Progenitor cell of endocrine pancreas (in vitro differentiated cells): ENCODE measurements at places on chromosomes 3 and 15. TPM values are rescaled to one million over a fixed set of nuclear protein-coding genes. Genes with fewer than 3 reads are reported as not detected.

- peak; percentile 22 for DNase-seq
- no peaks in the 10 kb centered on the region for H3K27me3 ChIP-seq
- H3K36me3 ChIP-seq, result no peaks in the 10 kb centered on the region
- H3K4me1 ChIP-seq, result no peaks in the 10 kb centered on the region
- no peak overlapping the region for H3K4me3 ChIP-seq
- H3K27ac ChIP-seq, result peak overlapping the region; percentile 64
Observed at GRCh38 chr3:37779289-37780152, 82.2 kb upstream of the CTDSPL start.

DNA sequence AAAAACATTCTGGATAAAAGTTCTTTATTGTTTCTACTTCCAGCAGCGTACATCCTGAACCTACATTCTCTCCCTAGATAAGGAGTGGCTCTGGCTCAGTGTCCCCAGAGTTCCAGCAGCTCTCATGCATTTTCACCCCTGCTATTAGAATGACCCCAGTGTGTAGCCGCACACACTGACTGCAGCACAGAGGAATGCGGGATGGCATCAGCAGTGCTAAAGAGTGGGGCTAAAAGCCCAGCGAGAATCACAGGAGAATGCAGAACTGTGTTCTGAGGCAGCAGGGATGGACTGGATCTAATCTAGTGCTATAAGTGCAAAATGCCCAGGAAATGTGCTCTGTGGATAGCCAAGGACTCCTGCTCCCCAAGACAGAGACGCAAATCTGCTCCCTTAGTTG is 66.4 kb upstream of the TJP1 start:
- H3K27me3 ChIP-seq, result peaks cover 13% of the 10 kb centered on the region
- H3K36me3 ChIP-seq, result no peaks in the 10 kb centered on the region
- H3K27ac ChIP-seq, result peak overlapping the region; percentile 80
- DNase-seq, result no peak
- peaks cover 18% of the 10 kb centered on the region for H3K4me1 ChIP-seq

DNA sequence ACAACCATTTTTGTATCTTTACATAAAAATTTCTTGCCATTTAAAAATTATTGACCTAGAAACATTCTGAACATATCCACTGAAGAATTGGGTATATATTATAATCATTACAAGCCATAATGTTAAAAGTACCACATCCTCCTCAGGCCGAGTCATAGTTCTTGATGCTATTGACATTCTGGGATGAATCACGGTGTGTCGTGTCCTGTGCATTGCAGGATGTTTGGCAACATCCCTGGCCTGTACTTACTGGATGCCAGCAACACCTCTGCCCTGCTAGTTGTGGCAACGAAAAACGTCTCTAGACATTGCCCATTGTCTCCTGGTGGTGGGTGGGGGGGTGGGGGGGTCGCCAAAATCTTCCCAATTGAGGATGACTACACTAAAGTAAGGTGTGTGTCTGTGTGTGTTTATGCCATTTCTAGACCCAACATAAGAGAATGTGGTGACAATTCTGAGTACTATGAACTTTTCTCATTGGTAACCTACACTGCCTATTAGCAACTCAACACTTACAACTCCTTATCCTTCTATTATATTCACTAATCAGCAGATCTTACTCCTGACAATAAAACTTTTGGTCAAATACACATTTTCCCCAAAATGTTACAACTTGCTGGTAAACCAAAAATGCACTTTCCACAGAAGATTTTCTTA is 471.6 kb downstream of the FOXP1 start:
- H3K4me1 ChIP-seq, result peaks cover 25% of the 10 kb centered on the region
- no peak for DNase-seq
- H3K4me3 ChIP-seq, result no peak overlapping the region

- no peak overlapping the region for H3K27ac ChIP-seq
- no peak for DNase-seq
- H3K36me3 ChIP-seq, result no peaks in the 10 kb centered on the region
- H3K4me1 ChIP-seq, result no peaks in the 10 kb centered on the region
- no peak overlapping the region for H3K4me3 ChIP-seq
Observed at GRCh38 chr3:159057621-159058020, 255.8 kb downstream of the MFSD1 start.

GRCh38 chr3:153032891-153033290 is 129.1 kb upstream of the RAP2B start:
- H3K36me3 ChIP-seq, result no peaks in the 10 kb centered on the region
- H3K27me3 ChIP-seq, result no peaks in the 10 kb centered on the region
- DNase-seq, result no peak
- H3K4me3 ChIP-seq, result no peak overlapping the region
- H3K27ac ChIP-seq, result no peak overlapping the region

DNA sequence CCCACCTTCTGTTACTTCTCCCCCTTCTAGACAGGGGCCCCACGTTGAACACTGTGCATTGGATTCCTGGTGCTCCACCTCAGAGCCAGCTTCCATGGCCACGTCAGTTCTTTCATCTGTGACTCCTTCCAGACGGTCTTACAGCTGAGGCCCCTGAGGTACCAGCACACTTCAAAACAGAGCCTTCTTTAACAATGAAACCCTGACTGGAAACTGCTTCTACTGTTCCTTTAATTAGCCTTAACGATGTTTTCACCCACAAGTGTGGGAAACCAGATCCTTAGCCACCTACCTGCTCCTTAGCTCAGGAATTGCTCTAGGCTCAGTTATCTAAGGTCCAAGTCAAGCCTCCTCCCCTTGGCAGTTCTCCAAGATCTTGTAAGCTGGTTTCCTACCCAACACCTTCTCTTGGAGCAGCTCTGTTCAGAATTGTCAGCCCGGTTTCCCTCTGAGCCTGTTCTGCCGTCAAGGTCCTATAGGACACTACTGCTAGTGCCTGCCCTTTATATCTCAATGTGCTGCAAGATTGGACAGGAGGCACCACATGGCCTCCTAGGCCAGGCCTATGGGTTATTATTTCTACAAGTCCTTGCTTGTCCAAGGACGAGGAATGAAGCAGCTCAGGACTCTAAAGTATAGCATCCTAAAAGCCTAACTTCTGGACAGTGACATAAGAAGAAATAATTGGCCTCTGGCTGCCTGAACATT is 80.7 kb downstream of the FMN1 start:
- no peak for DNase-seq
- H3K4me3 ChIP-seq, result no peak overlapping the region
- H3K36me3 ChIP-seq, result no peaks in the 10 kb centered on the region
- H3K27ac ChIP-seq, result no peak overlapping the region

DNA sequence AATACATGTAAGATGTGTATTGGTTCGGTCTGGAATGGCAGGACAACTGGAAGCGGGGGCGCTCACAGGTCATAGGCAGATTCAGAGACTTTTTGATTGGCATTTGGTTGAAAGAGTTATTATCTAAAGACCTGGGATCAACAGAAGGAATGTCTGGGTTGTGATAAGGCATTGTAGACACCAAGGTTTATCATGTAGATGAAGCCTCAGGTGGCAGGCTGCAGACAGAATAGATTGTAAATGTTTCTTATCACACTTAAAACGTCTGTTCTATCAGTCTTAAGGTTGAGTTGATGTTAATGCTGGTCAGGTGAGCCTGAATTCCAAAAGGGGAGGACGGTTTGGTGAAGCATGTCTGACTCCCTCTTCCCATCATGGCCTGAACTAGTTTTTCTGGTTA is 295.9 kb upstream of the PROK2 start:
- no peak for DNase-seq
- no peak overlapping the region for H3K4me3 ChIP-seq
- H3K36me3 ChIP-seq, result no peaks in the 10 kb centered on the region
- H3K27me3 ChIP-seq, result peaks cover 8% of the 10 kb centered on the region
- no peak overlapping the region for H3K27ac ChIP-seq

- no peaks in the 10 kb centered on the region for H3K27me3 ChIP-seq
- no peak for DNase-seq
- no peaks in the 10 kb centered on the region for H3K36me3 ChIP-seq
Observed at GRCh38 chr15:80389370-80389769, 14.8 kb upstream of the ARNT2 start.

DNA sequence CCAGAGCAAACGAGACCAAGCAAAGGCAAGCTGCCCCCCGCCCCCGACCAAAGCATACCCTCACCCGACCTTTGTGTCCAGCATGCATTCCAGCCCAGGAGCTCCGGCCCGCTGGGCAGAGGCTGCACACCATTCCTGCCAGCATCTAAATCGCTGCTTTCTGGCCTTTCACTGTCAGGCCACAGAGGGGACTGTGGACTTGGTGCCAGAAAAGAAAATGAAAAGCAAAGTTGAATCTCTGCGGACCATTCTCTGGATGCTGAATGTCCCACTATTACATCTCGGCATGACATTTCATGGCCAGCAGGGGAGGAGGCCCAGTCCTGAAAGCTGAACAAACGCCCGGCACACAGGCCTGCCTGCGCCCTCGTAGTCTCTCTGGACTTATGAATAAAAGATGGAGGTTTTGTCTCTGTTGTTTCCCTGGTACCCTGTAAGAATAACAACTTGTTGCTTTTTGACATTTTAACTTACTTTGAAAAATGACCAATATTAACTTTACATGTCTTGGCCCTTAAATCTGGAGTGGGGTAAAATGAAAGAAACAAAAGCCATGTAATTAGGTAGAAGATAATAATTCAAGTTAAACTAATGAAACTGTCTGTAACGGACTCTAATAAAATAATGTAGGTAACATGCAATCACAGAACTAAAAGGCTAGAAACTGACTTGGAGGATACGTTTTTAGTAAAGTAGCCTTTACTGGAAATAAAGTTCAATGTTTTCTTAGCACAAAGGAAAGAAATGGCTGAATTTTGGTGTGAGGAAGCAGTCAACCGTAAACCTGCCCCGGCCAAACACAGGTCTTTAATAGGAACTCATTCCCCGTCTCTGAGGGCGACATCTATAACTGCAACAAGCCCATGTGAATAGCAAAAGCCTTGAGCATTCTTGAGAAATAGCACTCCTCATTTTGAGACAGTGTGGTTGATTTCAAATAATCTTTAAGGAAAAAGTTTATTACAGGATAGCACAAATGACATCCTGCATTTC is 12.7 kb downstream of the IL17RD start:
- H3K4me1 ChIP-seq, result peaks cover 34% of the 10 kb centered on the region
- peak overlapping the region; percentile 86 for H3K27ac ChIP-seq
- H3K4me3 ChIP-seq, result no peak overlapping the region
- peaks cover 7% of the 10 kb centered on the region for H3K36me3 ChIP-seq

GRCh38 chr3:194390835-194391234 is 8.2 kb downstream of the GP5 start:
- DNase-seq, result no peak
- peaks cover 7% of the 10 kb centered on the region for H3K4me1 ChIP-seq
- H3K4me3 ChIP-seq, result no peak overlapping the region
- H3K27me3 ChIP-seq, result peaks cover 16% of the 10 kb centered on the region

DNA sequence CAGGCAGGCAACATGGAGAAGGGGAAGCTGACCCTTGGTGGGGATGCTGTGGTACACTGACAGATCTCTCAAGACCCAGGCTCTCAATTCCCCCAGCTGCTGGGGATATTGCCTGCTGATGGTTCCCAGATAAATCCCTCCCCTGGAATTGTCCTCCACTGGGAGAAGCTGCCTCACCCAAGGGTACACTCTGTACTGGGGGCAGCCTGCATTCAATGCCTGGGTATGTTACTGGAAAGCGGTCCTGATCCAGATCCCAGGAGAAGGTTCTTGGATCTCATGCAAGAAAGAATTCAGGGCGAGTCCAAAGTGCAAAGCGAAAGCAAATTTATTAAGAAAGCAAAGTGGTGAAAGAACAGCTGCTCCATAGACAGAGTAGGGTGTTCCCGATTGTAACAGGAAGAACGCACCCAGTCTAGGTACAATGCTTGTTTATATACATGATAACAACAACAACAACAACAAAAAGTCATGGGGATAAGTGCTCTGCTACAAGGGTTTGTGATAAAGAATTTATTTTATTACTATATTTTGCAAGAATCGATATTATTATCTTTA is 591.5 kb upstream of the ADAMTS9 start:
- H3K36me3 ChIP-seq, result no peaks in the 10 kb centered on the region
- DNase-seq, result no peak
- peaks cover 9% of the 10 kb centered on the region for H3K27me3 ChIP-seq
- no peaks in the 10 kb centered on the region for H3K4me1 ChIP-seq
- H3K27ac ChIP-seq, result no peak overlapping the region
- no peak overlapping the region for H3K4me3 ChIP-seq

DNA sequence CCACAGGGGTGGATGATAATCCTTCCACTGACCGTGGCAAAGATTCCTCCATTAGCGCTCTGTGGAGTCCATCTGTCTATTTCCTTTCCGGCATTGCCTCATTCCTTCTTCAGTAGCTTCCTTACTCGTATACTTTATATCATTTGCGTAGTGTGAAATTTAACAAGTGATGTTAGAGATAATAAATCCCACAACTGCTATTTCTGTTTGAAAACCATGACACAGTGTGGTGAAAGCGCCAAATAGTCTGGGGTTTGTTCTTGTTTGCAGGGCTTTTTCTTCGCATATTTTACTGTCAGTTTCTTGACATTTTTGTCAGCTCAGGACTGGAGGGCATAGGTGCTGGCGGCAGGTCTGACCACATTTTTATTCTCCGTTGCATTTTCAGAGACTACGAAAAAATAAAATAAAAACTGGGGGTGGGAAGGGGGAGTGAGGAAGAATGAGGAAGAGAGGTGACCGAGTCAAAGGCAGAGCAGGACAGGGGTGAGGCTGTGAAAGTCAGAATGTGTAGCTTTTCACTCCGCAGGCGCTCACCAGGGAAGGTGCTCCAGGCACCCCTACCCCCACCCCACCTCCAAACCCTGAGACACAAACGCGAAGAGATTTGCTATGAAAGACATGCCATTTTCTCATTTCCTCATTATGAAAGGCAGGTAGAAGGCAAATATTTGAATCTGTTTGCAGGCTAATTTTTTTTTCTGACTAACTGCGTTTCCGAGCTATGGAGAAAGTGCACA is 965.0 kb downstream of the MCTP2 start:
- H3K27ac ChIP-seq, result peak overlapping the region; percentile 60
- DNase-seq, result no peak
- no peaks in the 10 kb centered on the region for H3K27me3 ChIP-seq
- H3K36me3 ChIP-seq, result no peaks in the 10 kb centered on the region
- peak overlapping the region; percentile 54 for H3K4me3 ChIP-seq

DNA sequence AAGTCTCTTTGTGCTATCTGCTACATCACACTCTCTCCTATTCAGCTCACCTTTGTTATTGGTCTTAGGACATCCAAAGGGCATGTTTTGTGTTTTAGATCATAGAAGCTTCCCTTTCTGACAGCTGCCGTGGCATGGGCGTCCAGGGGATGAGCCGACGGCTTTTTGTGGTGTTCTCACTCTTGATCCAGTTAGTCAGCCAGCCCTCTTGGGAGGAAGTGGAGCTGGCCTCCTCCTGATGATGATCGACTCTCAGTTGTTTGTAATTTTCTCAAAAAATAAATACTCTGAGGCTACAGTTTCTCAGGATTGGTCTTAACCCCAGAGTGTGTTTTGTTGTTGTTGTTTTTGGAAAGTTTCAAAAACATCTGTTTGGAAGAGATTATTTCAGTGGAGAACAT is 34.4 kb downstream of the BOC start:
- no peak for DNase-seq
- no peaks in the 10 kb centered on the region for H3K36me3 ChIP-seq
- H3K4me1 ChIP-seq, result peaks cover 20% of the 10 kb centered on the region

Gene REC114
- total RNA-seq, result not detected in 2 replicates

Gene LINGO1
- total RNA-seq, result 35.1 and 41.3 TPM in 2 replicates

Gene SLC15A2
- 4.2 and 7.1 TPM in 2 replicates for total RNA-seq

Gene DAZL
- total RNA-seq, result not detected in 2 replicates

Gene ZNF501
- total RNA-seq, result 6.7 and 7.5 TPM in 2 replicates

Gene CFAP44
- 16.4 and 17.0 TPM in 2 replicates for total RNA-seq
